Occipital lobe (tissue), 3 donors: ENCODE measurements at places on chromosomes 4 and X.

GRCh38 chr4:163542275-163542674 is 47.8 kb downstream of the TMA16 start:
- no peak for DNase-seq

GRCh38 chr4:27272217-27272616 is 411.6 kb downstream of the STIM2 start:
- DNase-seq = no peak

GRCh38 chr4:37236165-37236564 is 8.4 kb upstream of the NWD2 start:
- DNase-seq = no peak

- no peak for DNase-seq
Observed at GRCh38 chr4:54840992-54841768, 183.4 kb downstream of the KIT start.

GRCh38 chr4:173834151-173834550 is 304.1 kb upstream of the HAND2 start:
- DNase-seq = no peak

DNA sequence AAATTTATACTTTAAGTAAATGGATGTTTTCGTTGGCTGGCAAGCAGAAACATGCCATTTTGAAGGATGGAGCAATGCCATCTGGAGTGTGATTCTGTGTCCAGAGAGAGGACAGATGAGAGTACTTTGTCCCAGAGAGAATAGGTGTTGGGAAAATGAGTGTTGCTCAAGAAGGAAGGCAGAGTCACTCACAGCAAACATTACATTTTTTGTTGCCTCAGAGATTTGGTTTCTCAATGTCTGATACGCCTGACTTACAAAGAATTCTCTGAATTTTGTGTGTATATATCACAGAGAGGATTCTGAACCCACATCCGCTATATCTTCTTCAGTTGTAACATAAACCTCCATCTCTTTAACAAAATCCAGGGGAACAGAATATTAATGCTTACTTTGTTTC is 102.8 kb upstream of the PCDH18 start:
- DNase-seq = no peak

GRCh38 chr4:13990596-13991589 is 363.4 kb upstream of the BOD1L1 start:
- no peak for DNase-seq

GRCh38 chrX:1452516-1453394 is at the start of gene ASMTL:
ASMTL (minus strand) TSS chrX:1452909; CDS start chrX:1452840, 69 bp downstream.
- DNase-seq = no peak

- no peak for DNase-seq
Observed at GRCh38 chr4:52617336-52618020, 41.6 kb downstream of the USP46 start.

GRCh38 chrX:130702867-130703707 is 199.9 kb downstream of the ENOX2 start:
- no peak for DNase-seq
